Activated T-helper 9 cell treated with anti-CD3 and anti-CD28 coated beads, Interleukin-2, amount 50 U/mL, for 16 hours (primary cell): ENCODE measurements at places on chromosomes 2 and 18.

DNA sequence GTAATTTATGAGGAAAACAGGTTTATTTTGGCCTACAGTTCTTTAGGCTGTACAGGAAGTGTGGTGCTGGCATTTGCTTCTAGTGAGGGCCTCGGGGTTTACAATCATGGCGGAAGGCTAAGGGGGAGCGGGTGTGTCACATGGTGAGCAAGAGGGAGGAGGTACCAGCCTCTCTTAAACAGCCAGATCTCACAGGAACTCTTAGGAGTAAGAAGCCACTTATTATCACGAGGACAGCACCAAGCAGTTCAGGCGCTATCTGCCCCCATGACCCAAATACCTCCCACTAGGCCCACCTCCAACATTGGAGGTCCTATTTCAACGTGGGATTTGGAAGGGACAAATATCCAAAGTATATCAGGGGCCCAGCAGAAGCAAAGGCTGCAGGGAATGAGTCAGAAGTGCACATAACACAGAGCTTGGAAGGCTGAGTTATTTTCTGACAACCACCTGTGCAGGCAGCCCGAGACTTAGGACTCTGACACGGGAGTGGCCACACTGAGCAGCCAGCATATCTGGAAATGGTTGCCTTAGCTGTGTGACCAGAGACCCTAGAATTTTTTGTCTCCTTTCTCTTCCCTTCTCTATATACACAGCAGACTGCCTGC is 170.9 kb downstream of the PRPF40A start:
- no peak for DNase-seq

DNA sequence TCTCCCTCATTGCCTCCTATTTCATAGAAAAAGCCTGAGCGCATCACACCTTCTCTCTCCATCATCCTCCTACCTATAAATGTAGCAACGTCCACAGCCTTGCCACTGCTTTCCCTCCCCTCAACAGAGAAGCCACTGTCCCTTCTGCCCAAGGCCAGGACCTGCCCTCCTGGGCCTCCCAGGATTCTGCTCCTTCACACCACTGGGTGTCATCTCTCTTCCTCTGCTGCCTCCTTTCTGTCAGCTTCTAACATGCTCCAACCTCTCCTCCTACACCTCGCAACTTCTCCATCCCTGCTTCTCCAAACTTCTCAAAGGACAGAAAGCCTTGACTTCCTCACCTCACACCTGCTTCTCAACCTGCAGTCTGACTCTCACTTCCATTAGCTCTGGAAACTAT is 21.2 kb upstream of the ME2 start:
- DNase-seq, result no peak

GRCh38 chr18:3924455-3924854 is 474.5 kb downstream of the TGIF1 start:
- no peak for DNase-seq

DNA sequence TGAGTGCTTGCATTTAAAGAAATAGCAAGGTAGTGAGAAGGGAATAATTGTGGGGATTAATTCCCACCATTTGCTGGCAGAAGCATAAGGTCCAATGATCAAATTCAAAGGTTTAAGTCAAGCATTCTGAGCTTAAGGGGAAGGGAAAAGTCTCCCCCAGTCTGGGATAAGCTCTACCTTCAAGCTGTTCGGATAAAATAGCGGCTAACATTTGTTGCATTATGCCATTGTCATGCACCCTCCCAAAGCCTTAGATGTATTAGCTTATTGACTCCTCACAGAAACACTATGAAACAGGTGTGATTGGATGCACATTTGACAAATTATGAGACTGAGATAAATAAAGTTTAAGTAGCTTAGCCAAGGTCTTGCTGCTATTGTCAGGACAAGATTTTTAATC is 52.2 kb upstream of the TGIF1 start:
- DNase-seq, result no peak

DNA sequence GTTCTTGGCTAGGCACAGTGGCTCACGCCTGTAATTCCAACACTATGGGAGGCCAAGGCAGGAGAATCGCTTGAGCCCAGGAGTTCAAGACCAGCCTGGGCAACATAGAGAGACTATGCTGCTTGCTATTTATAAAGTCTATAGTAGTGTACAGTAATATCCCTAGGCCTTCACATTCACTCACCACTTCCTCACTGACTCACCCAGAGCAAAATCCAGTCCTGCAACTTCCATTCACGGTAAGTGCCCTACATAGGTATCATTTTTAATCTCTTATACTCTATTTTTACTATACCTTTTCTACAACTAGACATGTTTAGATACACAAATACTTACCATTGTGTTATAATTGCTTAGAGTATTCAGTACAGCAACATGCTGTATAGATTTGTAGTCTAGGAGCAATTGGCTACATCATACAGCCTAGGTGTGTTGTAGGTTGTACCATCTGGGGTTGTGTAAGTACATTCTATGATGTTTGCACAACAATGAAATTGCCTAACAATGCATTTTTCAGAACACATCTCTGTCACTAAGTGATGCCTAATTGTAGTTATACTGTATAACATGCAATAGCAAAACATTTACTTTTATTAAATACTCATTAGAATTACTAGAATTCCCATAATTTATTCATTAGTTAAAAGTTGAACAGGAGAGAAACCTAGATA is 8.8 kb downstream of the DHX57 start:
- DNase-seq, result no peak
